ENCODE measurements at places on chromosomes 3 and 15. TPM values are rescaled to one million over a fixed set of nuclear protein-coding genes. Genes with fewer than 3 reads are reported as not detected.

DNA sequence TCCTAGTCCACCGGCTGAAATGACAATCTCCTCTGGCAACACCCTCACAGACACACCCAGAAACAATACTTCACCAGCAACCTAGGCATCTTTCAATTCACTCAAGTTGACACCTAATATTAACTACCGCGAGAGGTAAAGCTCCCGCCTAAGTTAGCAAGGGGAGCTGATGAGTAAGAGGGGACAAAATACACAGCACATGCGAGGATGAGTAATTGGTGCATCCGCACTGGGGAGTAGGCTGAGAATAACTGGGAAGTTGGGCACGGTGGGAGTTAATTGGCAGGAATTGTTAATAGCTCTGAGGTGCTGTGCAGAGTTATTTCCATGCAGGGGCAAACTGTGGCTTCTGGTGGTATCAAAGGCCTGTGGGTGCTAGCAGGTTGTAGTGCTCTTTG is 14.5 kb upstream of the PLD1 start:
- no peak for DNase-seq

SEMA6D gene
- total RNA-seq: not detected

LRRC31 gene
- not detected for total RNA-seq

PARP15 gene
- total RNA-seq: 0.38 TPM

CCDC33 gene
- not detected for total RNA-seq

DNA sequence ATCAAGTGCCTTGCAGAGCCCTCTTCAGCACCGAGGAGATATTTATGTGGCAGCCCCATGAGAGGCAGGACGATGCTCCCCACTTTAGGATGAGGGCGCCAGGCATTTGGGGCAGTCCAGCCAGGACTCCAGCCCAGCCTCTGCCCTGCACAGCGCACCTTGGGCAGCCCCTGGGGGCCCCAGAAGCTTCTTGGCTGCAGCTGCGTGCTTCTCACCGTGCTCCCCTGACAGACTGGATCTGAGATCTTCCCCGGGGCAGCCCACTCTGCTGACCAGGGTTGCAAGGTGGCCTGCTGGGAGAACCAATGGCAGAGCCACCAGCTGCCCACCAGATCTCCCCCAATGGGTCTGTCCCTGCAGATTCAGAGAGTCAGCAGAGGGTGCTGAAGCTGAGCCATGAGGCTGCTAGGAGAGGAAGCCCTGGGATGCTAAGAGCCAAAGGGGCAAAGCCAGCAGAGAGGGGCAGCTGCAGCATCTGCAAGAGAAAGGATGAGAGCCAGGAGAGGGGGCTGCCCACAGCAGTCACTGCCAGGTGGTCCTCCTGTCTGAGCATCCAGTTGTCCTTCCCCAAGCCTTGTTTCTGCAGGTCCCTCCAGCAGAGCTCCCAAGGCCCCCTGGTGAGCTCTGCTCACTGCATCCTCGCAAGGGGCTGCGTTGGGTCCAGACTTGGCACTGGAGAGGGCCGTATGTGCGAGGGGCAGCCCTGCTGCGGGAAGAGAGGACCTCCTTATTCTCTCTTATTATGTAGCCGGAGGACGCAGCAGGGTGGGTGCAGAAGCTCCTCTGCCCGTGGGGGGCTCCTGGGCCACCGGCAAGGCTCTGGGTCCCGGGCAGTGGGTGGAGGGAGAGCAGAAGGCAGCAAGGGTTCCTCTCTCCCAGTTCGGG is 14.7 kb upstream of the KLF13 start:
- DNase-seq: no peak

DNA sequence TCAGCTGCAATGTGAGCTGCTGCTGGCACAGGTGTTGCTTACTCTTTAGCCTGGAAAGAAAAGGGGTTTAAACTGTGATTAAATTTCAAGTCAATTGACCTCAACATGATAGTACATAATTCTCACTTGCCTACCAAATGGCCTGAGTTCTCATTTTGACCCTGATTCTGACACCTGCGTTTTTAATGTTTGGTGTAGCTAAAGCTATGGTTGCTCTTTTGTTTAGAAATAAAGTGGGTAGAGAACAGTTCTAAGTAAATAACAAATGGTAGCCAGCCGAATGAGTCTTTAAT is 100.8 kb upstream of the SOX2 start:
- DNase-seq: no peak

DNA sequence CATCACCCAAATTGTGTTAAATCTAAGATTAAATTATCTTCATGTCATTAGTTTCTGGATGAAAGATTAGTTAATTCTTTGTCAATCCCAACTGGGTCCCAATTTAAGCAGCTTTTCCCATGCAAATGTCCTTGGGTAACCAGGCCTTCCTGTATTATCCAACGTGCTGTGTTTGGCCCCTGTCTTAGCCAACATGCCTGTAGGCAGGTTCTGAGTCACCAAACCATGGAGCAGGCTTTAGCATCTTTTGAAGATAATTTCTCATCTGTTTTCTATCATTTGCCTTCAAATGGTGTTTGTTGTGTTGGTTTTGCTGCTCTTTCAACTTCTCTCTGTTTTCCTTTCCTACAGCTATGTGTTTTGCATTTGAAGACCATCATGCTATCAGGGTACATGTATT is 216.2 kb downstream of the ITPR1 start:
- DNase-seq: no peak

GUCA1C gene
- total RNA-seq: not detected

RBM5 gene
- total RNA-seq: 58.4 TPM

DNA sequence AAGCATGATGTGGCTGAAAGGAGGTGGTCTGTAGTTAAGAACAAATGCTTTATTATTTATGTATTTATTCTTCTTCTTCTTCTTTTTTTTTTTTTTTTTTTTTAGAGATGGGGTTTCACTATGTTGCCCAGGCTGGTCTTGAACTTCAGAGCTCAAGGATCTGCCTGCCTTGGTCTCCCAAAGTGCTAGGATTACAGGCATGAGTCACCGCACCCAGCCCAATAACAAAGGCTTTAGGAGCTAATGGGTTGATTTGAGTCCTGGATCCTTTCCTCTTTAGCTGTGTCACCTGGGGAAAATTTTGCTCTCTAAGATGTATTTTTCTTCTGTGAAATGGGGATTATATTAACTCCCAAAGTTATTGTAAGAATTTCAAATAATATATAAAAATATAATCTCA is 168.8 kb downstream of the PEX5L start:
- DNase-seq: no peak

TERC gene
- 21.6 TPM for total RNA-seq

DNA sequence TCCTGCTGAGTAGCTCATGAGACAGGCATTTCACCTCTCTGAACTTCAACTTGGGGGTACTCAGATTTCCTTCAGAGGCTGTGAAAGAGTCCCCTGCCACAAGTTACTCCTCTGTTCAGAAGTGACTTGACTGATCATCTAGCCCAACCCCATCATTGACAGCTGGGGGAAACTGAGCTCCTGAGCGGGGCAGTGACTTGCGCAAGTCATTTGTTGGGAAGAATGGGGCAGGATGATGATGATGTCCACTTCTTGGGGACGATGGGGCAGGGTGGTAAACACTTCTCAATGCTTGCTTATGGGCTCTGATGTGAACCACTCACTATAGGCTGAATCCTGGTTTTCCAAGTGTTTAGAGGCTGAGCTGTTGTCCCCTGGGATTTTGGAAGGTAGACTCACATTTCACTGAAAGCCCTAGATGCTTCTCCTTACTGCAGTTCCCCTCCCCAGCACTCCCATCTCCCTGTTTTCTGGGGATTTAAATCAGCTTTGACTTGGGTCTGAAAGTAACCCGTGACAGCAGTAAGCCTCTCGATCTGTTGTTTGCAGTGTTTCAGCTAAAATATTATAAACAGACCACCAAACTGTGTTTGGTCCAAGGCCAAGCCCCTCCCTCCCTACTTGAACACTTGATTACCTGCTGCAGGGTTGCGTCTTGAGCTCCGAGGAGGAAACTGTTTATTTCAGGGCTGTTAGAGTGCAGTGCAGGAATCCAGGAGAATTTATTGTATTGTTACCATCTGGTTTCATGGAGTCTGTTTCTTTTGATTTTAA is 25.1 kb downstream of the SMAD3 start:
- no peak for DNase-seq

GRCh38 chr3:123341-123740 is 73.2 kb upstream of the CHL1 start:
- DNase-seq: no peak

- DNase-seq: no peak
These were observed 278.8 kb downstream of the GABRG3 start for GRCh38 chr15:27249760-27250109.
